ENCODE measurements at places on chromosomes 4 and X. TPM values are rescaled to one million over a fixed set of nuclear protein-coding genes. Genes with fewer than 3 reads are reported as not detected.

COL25A1 gene
- total RNA-seq = 3.5 TPM

PAGE2B gene
- not detected for total RNA-seq

DNA sequence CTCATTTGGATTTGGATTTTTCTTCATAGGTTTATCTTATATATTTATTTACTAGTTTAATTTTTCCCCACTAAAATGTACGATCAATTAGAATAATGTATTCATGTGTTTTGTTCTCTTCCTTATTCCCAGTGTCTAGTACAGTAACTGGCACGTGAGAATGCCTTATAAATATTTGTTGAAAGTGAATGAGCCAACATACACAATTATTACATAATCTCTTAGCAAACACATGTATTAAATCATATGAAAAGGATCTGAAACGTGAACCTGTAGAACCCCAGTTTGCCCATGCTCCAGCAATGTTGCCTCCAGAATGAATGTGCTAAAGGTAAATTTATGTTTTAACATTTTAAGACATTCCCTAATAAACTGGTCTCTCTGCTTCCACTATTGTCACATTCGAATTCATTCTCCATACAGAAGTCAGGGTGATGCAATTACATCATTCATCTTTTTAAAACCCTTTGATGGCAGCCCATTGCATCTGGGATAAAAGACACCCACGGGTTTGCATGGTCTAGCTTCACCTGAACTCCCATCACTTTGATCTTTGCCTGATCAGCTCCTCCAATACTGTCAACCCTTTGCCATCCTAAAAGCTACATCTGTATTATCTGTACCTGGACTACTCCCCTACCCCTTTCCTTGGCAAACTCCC is 30.7 kb upstream of the AREG start:
- H3K4me1 ChIP-seq = peaks cover 14% of the 10 kb centered on the region
- H3K27me3 ChIP-seq = no peaks in the 10 kb centered on the region

- no peaks in the 10 kb centered on the region for H3K4me1 ChIP-seq
- H3K27ac ChIP-seq = no peak overlapping the region
- no peaks in the 10 kb centered on the region for H3K27me3 ChIP-seq
- no peak overlapping the region for H3K4me3 ChIP-seq
- no peak for DNase-seq
Measured at GRCh38 chr4:102774254-102774653, 13.5 kb upstream of the MANBA start.

DNA sequence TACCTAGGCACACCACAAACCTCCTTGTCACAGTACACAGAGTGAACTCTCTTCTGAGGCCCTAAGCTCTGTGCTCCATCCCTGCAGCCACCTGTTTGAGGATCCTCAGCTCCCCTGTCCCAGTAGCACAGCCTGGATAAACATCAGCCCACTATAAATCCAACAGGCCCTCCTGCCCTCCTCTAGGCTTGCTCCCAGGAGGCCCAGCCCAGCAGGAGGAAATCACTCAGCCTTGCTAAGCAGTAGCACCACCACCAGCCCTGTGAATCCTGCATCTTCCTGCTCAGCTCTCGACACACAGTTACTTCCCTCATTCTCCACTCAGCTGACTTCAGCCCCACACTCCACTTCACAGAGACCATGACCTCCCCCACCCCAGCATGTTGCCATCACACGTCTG is 273.9 kb downstream of the BCOR start:
- no peak overlapping the region for H3K27ac ChIP-seq
- peaks cover 7% of the 10 kb centered on the region for H3K4me1 ChIP-seq
- no peak overlapping the region for H3K4me3 ChIP-seq
- DNase-seq = no peak
- H3K36me3 ChIP-seq = no peaks in the 10 kb centered on the region
- H3K27me3 ChIP-seq = no peaks in the 10 kb centered on the region

DNA sequence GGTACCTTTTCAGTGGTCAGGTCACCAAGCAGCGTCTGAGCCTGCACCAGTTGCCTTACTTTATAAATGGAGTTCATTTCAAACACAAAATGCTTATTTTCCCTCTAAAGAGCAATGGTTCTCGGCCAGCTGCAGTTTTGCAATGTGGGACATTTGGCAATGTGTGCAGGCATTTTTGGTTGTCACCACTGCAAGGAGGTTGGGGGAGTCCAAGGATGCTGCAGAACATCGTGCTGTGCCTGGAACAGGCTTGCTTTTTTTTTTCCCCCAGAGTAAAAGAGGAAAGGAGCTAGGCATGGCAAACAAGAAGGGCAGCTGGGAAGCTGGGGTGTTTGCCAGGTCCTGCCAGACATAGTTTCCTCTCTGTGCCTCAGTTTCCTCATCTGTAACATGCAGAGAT is 115.6 kb downstream of the GPR143 start:
- H3K36me3 ChIP-seq = no peaks in the 10 kb centered on the region
- H3K4me3 ChIP-seq = no peak overlapping the region
- DNase-seq = no peak
- H3K27me3 ChIP-seq = no peaks in the 10 kb centered on the region
- peaks cover 3% of the 10 kb centered on the region for H3K4me1 ChIP-seq

- no peaks in the 10 kb centered on the region for H3K36me3 ChIP-seq
- peaks cover 2% of the 10 kb centered on the region for H3K4me1 ChIP-seq
- H3K27me3 ChIP-seq = peaks cover 17% of the 10 kb centered on the region
- peak; percentile 31 for DNase-seq
- H3K27ac ChIP-seq = no peak overlapping the region
Measured at GRCh38 chr4:6658597-6659075, 18.2 kb downstream of the MRFAP1 start.

GRCh38 chr4:188869581-188869980 is 730.3 kb downstream of the TRIML1 start:
- DNase-seq = no peak
- H3K4me3 ChIP-seq = no peak overlapping the region
- no peaks in the 10 kb centered on the region for H3K36me3 ChIP-seq
- no peaks in the 10 kb centered on the region for H3K4me1 ChIP-seq
- H3K27me3 ChIP-seq = no peaks in the 10 kb centered on the region

TEX13C gene
- not detected for total RNA-seq

DNA sequence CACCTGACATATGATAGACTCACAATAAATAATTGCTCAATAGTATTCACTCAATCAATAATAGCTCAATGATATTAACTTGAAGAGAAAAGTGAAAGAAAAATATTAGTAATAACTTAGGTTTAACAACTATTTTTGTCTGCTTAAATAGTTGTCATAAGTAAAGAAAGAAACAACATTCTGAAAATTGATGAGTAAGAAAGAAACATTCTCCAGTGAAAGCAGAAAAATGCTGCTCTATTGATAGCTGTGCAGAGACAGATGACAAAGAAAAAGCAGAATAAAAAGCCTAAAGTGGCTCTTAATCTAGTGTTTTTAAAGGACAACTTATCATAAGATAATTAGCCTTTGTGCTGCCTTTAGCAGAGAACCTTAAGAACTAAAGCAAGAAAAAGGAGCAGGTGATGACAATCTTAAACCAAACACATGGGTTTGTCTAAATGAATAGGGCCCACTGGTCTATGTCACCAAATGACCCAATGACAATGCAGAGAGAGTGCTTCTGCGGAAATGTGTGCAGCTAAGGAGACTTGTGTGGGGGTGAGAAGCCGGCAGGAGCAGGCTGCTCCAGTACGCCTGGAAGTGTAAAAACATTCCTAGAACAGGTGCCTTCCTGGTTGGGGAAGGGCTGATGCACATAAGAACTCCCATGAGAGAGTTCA is 13.2 kb downstream of the HS3ST1 start:
- no peak overlapping the region for H3K4me3 ChIP-seq
- no peaks in the 10 kb centered on the region for H3K27me3 ChIP-seq
- DNase-seq = no peak
- H3K36me3 ChIP-seq = no peaks in the 10 kb centered on the region
- H3K4me1 ChIP-seq = no peaks in the 10 kb centered on the region
- H3K27ac ChIP-seq = no peak overlapping the region

SMR3B gene
- not detected for total RNA-seq

- H3K36me3 ChIP-seq = no peaks in the 10 kb centered on the region
- peaks cover 11% of the 10 kb centered on the region for H3K4me1 ChIP-seq
- H3K27me3 ChIP-seq = no peaks in the 10 kb centered on the region
- H3K27ac ChIP-seq = peak overlapping the region; percentile 35
- H3K4me3 ChIP-seq = no peak overlapping the region
Measured at GRCh38 chr4:19508442-19508841, 743.3 kb upstream of the SLIT2 start.

GRCh38 chr4:150817017-150817416 is 198.1 kb downstream of the LRBA start:
- H3K36me3 ChIP-seq = no peaks in the 10 kb centered on the region
- no peak for DNase-seq
- H3K27me3 ChIP-seq = no peaks in the 10 kb centered on the region
- H3K4me3 ChIP-seq = no peak overlapping the region

DNA sequence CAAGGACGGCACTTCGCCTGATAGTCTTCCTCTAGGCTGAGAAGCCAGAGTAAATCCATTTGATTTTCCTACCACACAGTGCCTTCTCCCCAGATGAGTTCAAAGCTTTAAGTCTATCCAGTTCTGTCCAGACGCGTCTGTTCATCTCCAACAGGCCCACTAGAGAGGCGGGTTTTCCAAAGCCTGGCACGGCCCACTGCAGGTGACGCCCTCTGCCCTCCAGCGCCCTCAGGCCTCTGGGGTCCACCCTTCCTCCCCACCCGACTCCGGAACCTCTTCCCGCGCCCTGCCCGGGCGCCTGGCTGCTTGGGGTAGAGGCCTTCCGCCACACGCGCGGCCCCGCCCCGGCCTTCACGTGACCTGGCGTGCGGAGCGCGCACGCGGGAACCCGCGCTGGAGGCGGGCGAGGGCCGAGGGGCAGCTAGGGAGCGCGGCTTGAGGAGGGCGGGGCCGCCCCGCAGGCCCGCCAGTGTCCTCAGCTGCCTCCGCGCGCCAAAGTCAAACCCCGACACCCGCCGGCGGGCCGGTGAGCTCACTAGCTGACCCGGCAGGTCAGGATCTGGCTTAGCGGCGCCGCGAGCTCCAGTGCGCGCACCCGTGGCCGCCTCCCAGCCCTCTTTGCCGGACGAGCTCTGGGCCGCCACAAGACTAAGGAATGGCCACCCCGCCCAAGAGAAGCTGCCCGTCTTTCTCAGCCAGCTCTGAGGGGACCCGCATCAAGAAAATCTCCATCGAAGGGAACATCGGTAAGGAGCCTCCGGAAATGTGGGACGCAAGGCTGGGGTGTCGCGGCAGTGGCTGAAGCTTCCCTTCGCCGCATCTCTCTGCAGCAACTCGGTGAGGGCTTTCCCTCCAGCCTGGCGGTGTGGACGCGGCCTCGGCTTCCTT is at the start of gene DCK:
Gene DCK, plus strand, starts transcription at position 469 of the 888 bp plus-strand sequence. Its CDS starts 187 bp downstream, at position 656.
- peak within 1 kb of the TSS; percentile 92 for H3K4me3 ChIP-seq
- H3K27me3 ChIP-seq = no peaks in the 10 kb centered on the region
- peak within 1 kb of the TSS; percentile 65 for H3K27ac ChIP-seq
- DNase-seq = peak; percentile 92

DNA sequence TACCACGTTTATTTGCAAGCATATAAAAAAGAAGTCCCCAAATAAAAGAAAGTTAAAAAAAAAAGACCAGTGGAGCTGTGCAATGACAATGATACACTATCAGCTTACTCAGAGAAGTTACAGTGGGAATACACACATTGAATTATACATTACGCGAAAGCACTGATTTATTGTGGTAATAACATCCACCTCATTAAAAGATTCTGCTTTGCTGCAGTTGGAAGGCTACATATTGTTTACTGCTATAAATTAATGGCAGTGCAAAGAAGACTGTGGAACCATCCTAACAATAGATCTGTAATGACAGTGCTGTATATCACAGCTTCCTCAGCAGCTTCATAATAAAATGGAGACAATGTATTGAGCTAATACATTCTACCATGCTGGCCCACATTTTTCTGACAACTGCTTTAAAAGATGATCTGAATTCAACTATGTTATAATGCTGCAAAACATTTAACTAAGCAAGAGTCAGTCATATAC is 142.5 kb upstream of the MAB21L2 start:
- H3K4me1 ChIP-seq = no peaks in the 10 kb centered on the region
- no peak for DNase-seq
- no peak overlapping the region for H3K27ac ChIP-seq
- H3K4me3 ChIP-seq = no peak overlapping the region

DNA sequence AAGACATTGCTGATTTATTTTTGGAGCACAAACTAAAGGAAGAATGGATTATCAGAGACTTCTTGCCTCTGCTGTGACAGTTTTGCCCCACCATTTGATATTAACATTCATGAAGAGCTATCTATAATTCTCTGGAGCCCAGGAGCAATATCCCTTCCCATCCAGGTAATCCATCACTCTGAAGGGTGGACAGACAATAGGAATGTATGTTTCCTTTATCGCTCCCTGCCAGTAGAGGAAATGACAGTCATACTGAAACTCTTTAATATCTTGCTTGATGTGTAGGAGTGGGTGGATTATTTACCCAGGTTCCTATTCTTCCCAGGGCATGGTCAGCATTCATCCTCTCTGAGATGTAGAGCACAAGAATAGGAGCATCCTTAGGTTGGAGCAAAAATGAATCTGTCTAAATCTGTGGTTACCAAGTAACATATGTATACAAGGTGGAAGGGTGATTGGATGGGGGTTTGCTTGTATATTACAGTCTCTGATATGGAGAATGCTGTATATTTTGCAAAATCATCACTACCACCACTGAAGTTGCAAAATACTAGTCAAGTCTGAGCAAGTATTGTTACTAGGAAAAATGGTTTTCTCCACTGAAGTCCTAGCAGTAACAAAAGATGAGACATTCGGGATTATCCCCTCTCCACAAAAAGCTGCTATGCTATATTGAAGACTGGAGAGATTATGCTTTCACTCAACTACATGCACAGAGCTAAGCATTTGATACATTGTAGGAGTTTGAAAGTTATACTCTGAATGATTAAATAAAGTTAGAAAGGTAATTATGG is 151.6 kb downstream of the CBLL2 start:
- H3K27ac ChIP-seq = peak overlapping the region; percentile 31
- H3K27me3 ChIP-seq = no peaks in the 10 kb centered on the region
- no peaks in the 10 kb centered on the region for H3K36me3 ChIP-seq
- peak; percentile 41 for DNase-seq
- peaks cover 33% of the 10 kb centered on the region for H3K4me1 ChIP-seq
- H3K4me3 ChIP-seq = no peak overlapping the region

DNA sequence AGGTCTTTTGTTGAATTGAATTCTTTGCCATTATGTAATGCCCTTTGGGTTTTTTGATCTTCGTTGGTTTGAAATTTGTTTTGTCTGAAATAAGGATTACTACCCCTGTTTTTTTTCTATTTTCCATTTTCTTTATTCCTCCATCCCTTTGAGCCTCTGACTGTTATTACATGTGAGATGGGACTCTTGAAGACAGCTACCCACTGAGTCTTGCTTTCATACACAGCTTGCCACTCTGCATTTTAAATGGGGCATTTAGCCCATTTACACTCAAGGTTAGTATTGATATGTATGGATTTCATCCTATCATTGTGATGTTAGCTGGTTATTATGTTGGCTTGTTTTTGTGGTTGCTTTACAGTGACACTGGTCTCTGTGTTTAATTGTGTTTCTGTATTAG is 736.2 kb upstream of the GRID2 start:
- H3K4me3 ChIP-seq = no peak overlapping the region
- no peak for DNase-seq
- no peaks in the 10 kb centered on the region for H3K36me3 ChIP-seq
- no peaks in the 10 kb centered on the region for H3K4me1 ChIP-seq
- no peak overlapping the region for H3K27ac ChIP-seq

DNA sequence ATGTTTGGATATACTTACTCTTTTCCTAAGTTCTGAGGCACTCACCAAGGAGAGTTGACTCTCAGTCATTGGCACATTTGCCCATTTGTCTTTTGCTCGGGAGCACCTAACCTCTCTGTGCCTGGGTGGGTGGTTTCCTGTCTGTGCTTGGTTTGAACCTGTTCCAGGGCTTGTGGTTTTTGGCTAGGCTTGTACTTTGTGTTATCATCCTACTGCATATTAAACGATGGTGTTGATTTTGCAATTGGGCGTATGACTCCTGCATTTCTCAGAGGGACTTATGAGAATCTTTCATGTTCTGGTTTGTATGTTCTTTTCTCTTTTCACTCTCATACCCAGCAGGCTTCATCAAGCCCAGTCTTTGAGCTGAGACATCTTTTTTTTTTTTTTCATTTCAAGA is 161.7 kb downstream of the BTC start:
- H3K36me3 ChIP-seq = no peaks in the 10 kb centered on the region
- H3K27me3 ChIP-seq = no peaks in the 10 kb centered on the region
- peak overlapping the region; percentile 75 for H3K27ac ChIP-seq

Data from endothelial cell of umbilical vein (primary cell).